ENCODE measurements at places on chromosomes 16 and 17.

DNA sequence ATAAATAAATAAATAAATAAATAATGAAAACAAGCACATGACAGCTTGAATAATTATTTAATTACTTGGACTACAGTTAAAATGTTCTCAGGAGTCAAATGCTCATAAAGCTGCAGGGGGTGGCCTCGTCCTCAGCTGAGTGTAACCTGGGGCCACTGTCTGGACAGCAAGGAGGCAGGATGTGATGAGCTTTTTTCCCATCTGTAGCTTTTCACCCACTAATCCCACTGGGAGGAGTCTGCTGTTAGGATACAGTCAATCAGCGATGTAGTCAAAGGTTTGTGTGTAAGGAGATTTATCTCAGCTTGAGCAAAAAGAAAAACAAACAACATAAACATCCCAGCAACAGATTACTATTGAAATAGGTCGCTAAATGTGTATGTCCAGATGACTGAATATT is 22.5 kb downstream of the ZCCHC14 start:
- peaks cover 33% of the 10 kb centered on the region for H3K4me1 ChIP-seq
- H3K27me3 ChIP-seq, result no peaks in the 10 kb centered on the region
- H3K36me3 ChIP-seq, result peaks cover 53% of the 10 kb centered on the region
- no peak overlapping the region for H3K4me3 ChIP-seq
- H3K27ac ChIP-seq, result no peak overlapping the region

- H3K36me3 ChIP-seq, result no peaks in the 10 kb centered on the region
- H3K4me3 ChIP-seq, result no peak overlapping the region
- DNase-seq, result no peak
- no peak overlapping the region for H3K27ac ChIP-seq
Measured at GRCh38 chr17:32157225-32157624, 14.9 kb downstream of the RHOT1 start.

DNA sequence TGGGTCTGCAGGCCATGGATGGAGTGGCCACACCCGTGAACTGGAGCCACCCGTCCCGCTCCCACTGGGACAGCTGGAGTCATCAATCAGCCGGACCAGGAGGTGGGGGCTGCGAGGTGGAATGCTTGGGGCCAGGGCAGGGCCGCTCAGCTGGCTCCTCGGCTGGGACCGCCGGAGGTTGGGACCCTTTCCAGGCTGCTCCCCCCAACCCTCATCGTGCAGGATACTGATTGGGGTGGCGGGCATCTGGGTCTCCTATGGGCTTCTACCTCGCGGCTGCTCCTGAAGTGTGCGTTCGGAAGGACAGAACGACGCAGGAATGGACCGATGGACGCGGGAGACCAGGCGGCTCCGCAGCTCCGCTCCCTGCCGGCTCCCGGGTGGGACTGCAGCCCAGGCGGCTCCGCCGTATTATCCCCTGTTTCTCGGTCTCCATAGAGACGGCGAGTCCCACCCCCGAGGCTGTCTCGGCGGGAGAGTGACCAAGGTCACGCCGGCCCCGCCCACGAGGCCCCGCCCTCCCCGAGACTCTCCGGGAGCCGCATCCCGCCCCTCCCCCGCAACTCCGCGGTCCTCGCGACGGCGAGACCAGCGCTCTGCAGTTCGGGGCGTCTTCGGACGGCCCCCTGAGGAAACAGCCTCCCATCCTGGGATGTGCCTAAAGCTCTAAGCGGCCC is at the start of gene TPPP3:
Gene TPPP3 (minus strand): TSS at position 388 of the 677 bp plus-strand sequence. CDS start 2,387 bp downstream, outside the sequence.
- peaks cover 53% of the 10 kb centered on the region for H3K4me1 ChIP-seq
- no peaks in the 10 kb centered on the region for H3K27me3 ChIP-seq
- DNase-seq, result peak; percentile 94
- H3K27ac ChIP-seq, result peak within 1 kb of the TSS; percentile 85
- no peak within 1 kb of the TSS for H3K4me3 ChIP-seq

- DNase-seq, result no peak
- no peaks in the 10 kb centered on the region for H3K36me3 ChIP-seq
- peaks cover 17% of the 10 kb centered on the region for H3K27me3 ChIP-seq
- peak overlapping the region; percentile 66 for H3K4me3 ChIP-seq
- no peak overlapping the region for H3K27ac ChIP-seq
Measured at GRCh38 chr17:20009052-20009301, 182 bp upstream of the SPECC1 start.

- H3K4me3 ChIP-seq, result no peak overlapping the region
- no peaks in the 10 kb centered on the region for H3K27me3 ChIP-seq
- H3K36me3 ChIP-seq, result no peaks in the 10 kb centered on the region
- no peak overlapping the region for H3K27ac ChIP-seq
- no peak for DNase-seq
- H3K4me1 ChIP-seq, result no peaks in the 10 kb centered on the region
Measured at GRCh38 chr16:27932542-27933135, 130.9 kb downstream of the GSG1L start.

DNA sequence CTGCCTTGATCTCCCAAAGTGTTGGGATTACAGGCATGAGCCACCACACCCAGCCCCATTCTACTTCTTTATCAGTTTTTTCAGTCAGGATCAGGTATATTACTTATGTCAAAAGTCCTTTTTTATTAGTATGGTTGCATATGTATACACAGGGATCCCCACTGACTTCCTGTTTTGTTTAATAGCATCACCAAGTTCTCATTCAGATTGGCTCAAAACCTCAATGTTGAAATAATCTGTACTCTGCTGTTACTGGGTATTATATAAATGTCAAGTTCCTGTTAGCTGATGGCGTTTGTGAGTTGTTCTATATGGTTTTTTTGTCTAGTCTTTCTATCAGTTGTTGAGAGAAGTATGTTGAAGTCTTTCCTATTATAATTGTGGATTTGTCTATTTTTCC is 168.5 kb downstream of the BCAS3 start:
- no peak overlapping the region for H3K27ac ChIP-seq
- H3K4me3 ChIP-seq, result no peak overlapping the region
- no peaks in the 10 kb centered on the region for H3K27me3 ChIP-seq
- no peaks in the 10 kb centered on the region for H3K4me1 ChIP-seq
- DNase-seq, result no peak

DNA sequence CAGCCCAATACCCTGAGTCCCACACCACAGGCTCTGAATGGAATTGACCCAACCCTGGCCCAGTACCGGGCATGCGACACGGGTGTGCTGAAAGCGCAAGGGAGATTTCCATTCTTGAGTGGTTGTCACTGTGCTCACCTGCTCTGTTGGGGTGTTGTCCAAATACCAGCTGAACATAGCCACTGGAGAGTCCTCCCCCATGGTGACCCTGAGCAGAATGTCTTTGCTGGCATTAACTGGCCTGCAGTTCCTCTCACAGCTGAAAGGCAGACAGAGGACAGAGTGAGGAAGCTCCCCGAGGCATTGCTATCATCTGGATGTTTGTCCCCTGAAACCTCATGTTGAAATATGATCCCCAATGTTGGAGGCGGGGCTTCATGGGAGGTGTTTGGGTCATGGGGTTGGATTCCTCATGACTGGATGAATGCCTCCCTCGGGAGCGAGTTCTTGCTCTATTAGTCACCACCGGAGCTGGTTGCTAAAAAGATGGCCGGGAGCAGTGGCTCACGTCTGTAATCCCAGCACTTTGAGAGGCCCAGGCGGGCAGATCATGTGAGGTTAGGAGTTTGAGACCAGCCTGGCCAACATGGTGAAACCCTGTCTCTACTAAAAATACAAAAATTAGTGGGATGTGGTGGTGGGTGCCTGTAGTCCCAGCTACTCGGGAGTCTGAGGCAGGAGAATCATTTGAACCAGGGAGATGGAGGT is 57.3 kb upstream of the BCO1 start:
- H3K4me3 ChIP-seq, result no peak overlapping the region
- H3K27ac ChIP-seq, result no peak overlapping the region
- peak; percentile 82 for DNase-seq
- H3K36me3 ChIP-seq, result no peaks in the 10 kb centered on the region
- no peaks in the 10 kb centered on the region for H3K27me3 ChIP-seq

DNA sequence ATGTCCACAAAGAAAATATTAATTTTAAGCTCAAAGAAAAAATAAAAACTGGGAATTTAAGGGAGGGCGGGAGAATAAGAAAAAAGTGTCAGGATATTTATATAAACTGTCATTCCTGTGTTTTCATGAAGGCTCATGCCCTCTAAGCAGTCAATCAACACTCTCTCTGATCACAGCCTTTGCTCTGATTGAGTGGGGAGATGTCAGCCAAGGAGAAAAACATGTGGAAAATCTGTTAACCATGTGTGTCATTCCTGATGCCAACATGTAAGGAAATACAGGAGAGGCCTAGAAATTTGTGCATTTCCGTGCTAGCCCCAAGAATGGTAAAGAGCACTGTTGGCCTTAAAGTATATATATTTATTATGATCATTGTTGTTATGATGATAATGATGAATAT is 137.9 kb upstream of the IRX5 start:
- H3K4me3 ChIP-seq, result no peak overlapping the region
- no peaks in the 10 kb centered on the region for H3K27me3 ChIP-seq
- no peak for DNase-seq

DNA sequence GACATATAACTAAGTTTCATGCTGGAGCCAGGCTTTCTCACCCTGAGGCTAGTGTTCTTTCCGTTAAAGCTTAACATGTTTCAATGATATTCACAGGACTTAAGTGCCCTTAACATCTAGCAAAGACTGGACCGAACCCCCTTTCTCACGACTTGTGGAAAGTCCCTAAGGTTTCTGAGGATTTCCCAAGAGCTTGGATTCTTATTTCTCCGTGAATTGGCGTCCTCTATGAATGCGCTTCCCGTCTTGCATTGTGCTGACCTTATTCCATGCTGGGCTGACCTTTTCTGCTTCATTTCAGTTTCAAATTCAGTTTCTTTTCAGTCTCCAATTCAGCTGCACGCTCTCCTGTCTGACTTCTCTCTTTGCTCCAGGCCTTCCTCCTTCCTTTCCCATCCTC is 206.4 kb downstream of the HS3ST3A1 start:
- no peaks in the 10 kb centered on the region for H3K4me1 ChIP-seq
- H3K27ac ChIP-seq, result peak overlapping the region; percentile 43
- DNase-seq, result no peak
- H3K27me3 ChIP-seq, result no peaks in the 10 kb centered on the region
- H3K4me3 ChIP-seq, result no peak overlapping the region

- no peaks in the 10 kb centered on the region for H3K27me3 ChIP-seq
- no peak overlapping the region for H3K4me3 ChIP-seq
- H3K4me1 ChIP-seq, result no peaks in the 10 kb centered on the region
- H3K36me3 ChIP-seq, result no peaks in the 10 kb centered on the region
- H3K27ac ChIP-seq, result no peak overlapping the region
- DNase-seq, result no peak
Measured at GRCh38 chr17:9140550-9141424, 119.5 kb downstream of the NTN1 start.
